Panc1 (cell line): ENCODE measurements at places on chromosomes 1 and 21.

DNA sequence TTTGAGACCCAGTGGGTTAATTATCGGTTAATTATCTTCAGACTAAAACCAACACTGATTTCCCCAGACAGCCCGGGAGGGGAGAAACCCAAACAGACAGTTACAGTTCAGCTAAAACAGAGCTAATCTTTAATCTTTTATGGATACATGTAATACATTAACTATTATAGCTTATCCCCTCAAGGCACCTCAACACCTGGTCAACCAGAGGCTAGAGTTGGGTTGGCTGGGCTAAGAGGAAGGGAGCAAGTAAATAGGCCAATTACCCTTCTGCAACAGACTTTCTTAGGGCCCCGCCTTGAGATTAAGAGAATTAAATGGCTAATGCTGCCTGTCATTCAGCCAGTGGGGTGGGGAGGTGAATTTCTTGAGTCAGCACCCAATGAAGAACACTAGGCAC lies 6.6 kb upstream of the MED18 start:
- H3K4me1 ChIP-seq, result no peaks in the 10 kb centered on the region
- no peak for DNase-seq
- no peak overlapping the region for H3K27ac ChIP-seq
- no peaks in the 10 kb centered on the region for H3K36me3 ChIP-seq
- no peaks in the 10 kb centered on the region for H3K27me3 ChIP-seq

- peaks cover 23% of the 10 kb centered on the region for H3K27me3 ChIP-seq
- no peak overlapping the region for H3K4me3 ChIP-seq
- H3K27ac ChIP-seq, result no peak overlapping the region
- no peaks in the 10 kb centered on the region for H3K4me1 ChIP-seq
- no peak for DNase-seq
Observed at GRCh38 chr1:36689992-36690391, 207.3 kb upstream of the CSF3R start.

- no peak overlapping the region for H3K4me3 ChIP-seq
- no peaks in the 10 kb centered on the region for H3K27me3 ChIP-seq
- no peak for DNase-seq
- H3K4me1 ChIP-seq, result no peaks in the 10 kb centered on the region
- no peak overlapping the region for H3K27ac ChIP-seq
- H3K36me3 ChIP-seq, result no peaks in the 10 kb centered on the region
Observed at GRCh38 chr1:59331686-59332620, 35.1 kb downstream of the FGGY start.

DNA sequence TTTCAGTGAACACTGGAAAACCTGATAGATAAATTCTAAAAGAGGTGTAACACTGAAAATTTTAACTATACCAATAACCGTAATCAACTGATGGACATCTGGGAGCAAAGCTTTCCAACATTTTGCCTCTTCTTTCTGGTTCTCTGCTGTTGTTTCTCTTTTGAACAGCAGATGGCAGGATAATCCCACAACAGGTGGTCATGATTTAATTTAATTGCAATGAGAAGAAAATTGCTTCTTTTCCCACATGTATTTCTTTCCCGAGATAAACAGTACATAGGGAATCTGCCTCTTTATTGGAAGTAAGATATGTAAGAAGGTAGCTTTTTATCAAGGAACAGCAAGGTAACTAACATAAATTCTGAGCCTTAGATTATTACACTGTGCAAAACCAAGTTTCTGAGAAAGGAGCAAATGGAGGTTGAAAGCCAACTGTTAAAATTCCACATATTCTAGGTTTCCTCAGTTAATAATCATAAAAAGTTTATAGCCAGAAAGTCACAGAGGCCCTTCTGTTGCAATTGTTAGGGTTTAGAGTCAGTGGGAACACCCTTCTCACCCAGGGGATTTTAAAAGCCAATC lies 72.9 kb downstream of the RPS6KA1 start:
- H3K36me3 ChIP-seq, result no peaks in the 10 kb centered on the region
- no peak overlapping the region for H3K4me3 ChIP-seq
- no peaks in the 10 kb centered on the region for H3K27me3 ChIP-seq
- DNase-seq, result peak; percentile 61
- no peak overlapping the region; the same call in 1 of the 2 replicates for H3K27ac ChIP-seq

DNA sequence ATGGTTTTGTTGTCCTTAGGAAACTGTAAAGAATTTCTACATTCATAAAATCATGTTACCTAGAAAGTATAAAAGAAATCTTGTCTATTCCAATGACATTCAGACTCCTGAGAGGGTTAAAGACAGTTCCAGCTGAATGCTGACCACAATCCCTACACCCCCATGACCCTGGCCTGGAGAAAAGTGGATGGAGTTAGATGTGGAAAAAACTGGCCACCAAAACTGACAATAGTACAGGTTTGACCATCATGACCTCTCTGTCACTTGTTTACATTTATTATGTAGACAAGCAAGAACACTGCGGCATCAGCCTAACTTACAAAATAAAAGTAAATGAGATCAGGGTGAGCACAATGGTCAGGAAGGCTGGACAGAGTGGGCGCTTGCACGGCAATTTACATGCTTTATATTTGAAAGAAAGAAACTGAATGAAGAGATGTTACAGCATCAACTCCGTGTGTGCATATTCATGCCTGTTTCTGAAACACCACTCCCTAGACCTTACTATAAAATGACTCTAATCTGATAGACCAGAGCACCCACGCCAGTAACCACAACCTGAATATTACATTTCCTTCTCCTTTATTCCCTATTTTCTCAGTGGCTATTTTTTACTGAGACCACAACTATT lies 116.0 kb downstream of the ESRRG start:
- no peaks in the 10 kb centered on the region for H3K36me3 ChIP-seq
- no peaks in the 10 kb centered on the region for H3K4me1 ChIP-seq
- H3K27me3 ChIP-seq, result peaks cover 3% of the 10 kb centered on the region; the same call in 1 of the 2 replicates
- DNase-seq, result no peak

- no peaks in the 10 kb centered on the region for H3K36me3 ChIP-seq
- no peaks in the 10 kb centered on the region for H3K27me3 ChIP-seq
- peak; percentile 85 for DNase-seq
- peak overlapping the region; percentile 39 for H3K4me3 ChIP-seq
Observed at GRCh38 chr1:201503397-201504176, 3.3 kb downstream of the CSRP1 start.

DNA sequence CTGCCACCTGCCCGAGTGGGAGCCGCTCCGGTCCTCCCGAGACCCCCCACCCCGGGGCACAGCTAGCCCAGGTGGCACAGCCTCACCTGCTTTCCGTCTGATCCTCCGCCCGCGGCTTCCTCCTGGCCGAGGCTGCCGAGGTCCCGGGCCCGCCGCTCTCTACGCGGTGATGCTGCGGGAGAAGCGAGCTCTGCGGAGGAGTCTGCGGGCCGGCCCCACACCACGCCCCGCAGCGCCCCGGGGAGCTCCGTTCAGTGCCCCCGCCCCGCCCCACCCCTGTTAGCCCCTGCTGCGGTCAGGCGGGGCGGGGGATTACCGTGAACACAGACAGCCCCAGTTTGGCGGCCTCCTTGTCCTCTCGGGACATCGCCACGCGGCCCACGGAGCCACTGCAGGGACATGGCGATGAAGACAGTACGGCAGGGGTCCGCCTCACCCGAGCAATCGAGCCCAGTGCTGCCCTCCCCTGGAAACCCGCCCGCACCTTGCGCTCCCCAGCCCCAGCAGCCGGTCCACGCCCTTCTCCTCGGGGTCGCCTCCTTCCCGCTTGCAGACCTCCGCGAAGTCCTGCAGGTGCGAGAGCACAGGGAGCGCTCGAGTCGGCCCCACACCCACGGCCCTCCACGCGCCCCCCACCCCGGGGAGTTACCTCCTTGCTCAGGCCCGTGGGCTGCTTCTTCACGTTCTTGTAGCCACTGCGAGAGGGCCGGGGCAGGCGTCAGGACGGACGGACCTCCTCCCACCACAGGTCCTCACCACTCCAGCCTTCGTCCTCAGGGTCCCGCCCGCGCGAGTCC lies 933 bp downstream of the C1orf35 start:
- H3K4me3 ChIP-seq, result peak overlapping the region; percentile 71
- H3K27me3 ChIP-seq, result no peaks in the 10 kb centered on the region
- peaks cover 27% of the 10 kb centered on the region for H3K4me1 ChIP-seq

- H3K4me3 ChIP-seq, result no peak overlapping the region
- H3K4me1 ChIP-seq, result peaks cover 12% of the 10 kb centered on the region
- H3K27me3 ChIP-seq, result no peaks in the 10 kb centered on the region
- DNase-seq, result no peak
- H3K36me3 ChIP-seq, result no peaks in the 10 kb centered on the region
- H3K27ac ChIP-seq, result no peak overlapping the region
Observed at GRCh38 chr1:51663721-51664120, 46.8 kb downstream of the OSBPL9 start.

GRCh38 chr1:84163123-84163931 lies 19.3 kb downstream of the PRKACB start:
- peak overlapping the region; percentile 53; the same call in 1 of the 2 replicates for H3K4me3 ChIP-seq
- H3K36me3 ChIP-seq, result no peaks in the 10 kb centered on the region
- H3K4me1 ChIP-seq, result peaks cover 27% of the 10 kb centered on the region; the same call in 1 of the 2 replicates
- no peak for DNase-seq
- H3K27ac ChIP-seq, result peak overlapping the region; percentile 89
- no peaks in the 10 kb centered on the region for H3K27me3 ChIP-seq

DNA sequence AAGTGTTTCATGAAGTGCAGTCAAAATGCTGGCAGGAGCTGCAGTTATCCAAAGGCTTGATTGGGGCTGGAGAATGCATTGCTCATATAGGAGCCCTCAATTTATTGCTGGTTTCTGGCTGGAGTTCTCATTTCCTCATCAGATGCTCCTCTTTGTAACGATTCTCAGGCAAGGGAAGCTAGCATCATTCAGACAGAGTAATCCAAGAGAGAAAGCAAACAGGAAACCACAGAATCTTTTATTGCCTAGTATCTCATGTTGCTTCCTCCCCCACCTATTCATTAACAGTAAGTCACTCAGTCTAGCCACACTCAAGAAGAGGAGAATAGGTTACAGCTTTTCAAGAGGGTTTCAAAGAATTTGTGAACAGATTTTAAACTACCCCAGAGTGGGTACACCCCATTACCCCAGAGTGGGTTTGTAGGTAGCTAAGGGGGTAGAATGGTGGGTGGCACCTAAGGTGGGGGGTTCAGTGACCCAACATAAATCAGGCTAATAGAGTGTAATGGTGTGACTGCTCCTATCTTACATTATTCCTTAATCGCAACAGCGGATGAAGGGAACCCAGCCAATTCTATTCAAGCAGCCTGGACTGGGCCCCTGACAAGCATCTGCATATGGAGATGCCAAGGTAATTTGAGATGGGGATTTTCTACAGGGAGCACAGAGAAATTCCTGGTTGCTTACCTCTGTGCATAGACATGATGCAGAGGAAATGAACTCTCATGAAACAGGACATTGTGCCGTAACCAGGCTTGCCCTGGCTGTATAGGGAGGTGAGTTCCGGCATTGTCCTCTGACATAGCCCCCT lies 67.1 kb downstream of the KCNJ15 start:
- H3K27ac ChIP-seq, result no peak overlapping the region
- no peak for DNase-seq
- no peaks in the 10 kb centered on the region for H3K4me1 ChIP-seq
- no peaks in the 10 kb centered on the region; the same call in 1 of the 2 replicates for H3K27me3 ChIP-seq
- no peaks in the 10 kb centered on the region for H3K36me3 ChIP-seq

DNA sequence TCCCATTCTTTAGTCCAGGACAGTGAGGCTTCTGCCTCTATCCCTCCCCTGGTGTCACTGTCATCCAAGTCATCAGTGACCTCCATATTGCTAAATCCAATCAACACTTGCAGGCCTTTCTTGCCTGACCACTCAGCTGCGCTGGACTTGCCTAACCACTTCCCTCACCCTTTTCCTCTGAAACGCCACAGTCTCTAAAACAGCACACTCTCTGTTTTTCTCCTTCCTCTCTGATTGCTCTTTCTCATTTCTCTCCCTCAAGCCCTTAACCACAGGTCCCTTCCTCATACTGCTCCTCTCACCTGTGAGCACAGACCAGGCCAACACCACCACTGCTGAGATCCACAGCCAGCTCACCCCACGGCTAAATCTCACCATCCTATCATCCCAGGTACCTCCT lies 17.5 kb downstream of the TAL1 start:
- H3K36me3 ChIP-seq, result no peaks in the 10 kb centered on the region
- no peaks in the 10 kb centered on the region for H3K27me3 ChIP-seq
- DNase-seq, result no peak

DNA sequence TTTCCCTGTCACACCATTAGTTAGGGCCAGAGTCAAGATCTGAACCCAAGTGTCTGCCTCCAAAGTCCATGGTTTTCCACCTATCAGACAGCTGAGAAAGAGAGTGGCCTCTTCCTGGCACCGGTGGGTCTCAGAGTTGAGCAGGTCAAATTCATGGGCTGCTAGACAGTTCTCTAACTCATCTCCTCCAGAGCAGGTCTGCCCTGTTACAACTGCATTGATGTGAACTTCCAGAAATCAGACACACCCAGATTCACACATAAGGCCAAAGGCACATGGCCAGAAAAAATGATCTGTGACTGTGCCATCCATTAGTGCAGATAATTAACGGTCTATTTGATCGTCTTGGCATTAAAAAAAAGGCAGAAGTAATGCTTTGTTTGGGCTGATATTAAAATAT lies 17.5 kb downstream of the SMIM12 start:
- H3K27ac ChIP-seq, result no peak overlapping the region
- no peaks in the 10 kb centered on the region for H3K27me3 ChIP-seq
- no peak overlapping the region for H3K4me3 ChIP-seq
- no peak for DNase-seq
- no peaks in the 10 kb centered on the region for H3K36me3 ChIP-seq

- H3K4me1 ChIP-seq, result no peaks in the 10 kb centered on the region
- no peaks in the 10 kb centered on the region for H3K36me3 ChIP-seq
- no peak for DNase-seq
- H3K4me3 ChIP-seq, result no peak overlapping the region
- no peaks in the 10 kb centered on the region; the same call in 1 of the 2 replicates for H3K27me3 ChIP-seq
Observed at GRCh38 chr1:209417761-209418160, 165.8 kb upstream of the CAMK1G start.

DNA sequence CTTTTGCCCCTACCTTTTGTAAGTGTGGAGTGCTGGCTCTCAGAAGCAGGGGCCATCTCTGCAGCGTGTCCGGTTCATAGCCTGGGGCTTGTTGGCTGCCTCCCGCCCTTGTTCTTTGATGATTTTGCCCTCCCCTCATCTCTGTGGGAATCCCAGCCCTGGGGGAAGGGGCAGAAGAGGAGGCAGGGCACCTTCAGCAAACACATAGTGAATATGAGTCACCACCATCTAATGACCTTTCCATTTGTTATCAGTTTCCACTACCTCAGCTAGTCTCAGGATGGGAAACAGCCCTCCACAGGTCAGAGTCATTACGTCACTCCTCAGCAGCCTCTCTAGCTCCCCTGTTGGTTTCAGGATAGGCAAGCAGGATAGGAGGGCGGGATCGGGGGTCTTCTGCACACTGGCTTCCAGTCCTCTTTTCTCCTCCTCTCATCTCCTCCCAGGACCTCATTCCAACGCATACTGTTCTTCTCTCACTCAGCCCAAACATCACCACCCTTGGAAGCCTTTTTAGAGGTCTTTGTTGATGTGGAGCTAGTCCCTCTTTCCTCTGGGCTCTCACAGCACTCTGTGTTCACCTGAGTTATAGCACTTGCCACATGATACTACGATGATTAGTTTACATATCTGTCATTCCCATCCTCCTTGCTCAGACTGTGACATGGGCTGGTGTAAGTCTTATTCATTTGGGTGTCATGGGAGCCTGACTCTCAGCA lies 15.8 kb downstream of the GADD45A start:
- no peak overlapping the region for H3K4me3 ChIP-seq
- no peaks in the 10 kb centered on the region for H3K36me3 ChIP-seq
- DNase-seq, result no peak
- peak overlapping the region; percentile 27 for H3K27ac ChIP-seq
- H3K27me3 ChIP-seq, result no peaks in the 10 kb centered on the region
- peaks cover 14% of the 10 kb centered on the region; the same call in 1 of the 2 replicates for H3K4me1 ChIP-seq

- DNase-seq, result no peak
- H3K4me3 ChIP-seq, result no peak overlapping the region
- H3K36me3 ChIP-seq, result peaks cover 31% of the 10 kb centered on the region
- H3K4me1 ChIP-seq, result peaks cover 18% of the 10 kb centered on the region
- no peaks in the 10 kb centered on the region; the same call in 1 of the 2 replicates for H3K27me3 ChIP-seq
- H3K27ac ChIP-seq, result no peak overlapping the region
Observed at GRCh38 chr1:157135646-157136045, 2.5 kb downstream of the ETV3 start.

- no peaks in the 10 kb centered on the region for H3K36me3 ChIP-seq
- no peak for DNase-seq
- H3K27ac ChIP-seq, result no peak overlapping the region
Observed at GRCh38 chr1:69991644-69992043, 213.7 kb downstream of the LRRC40 start.
